Chondrocyte (in vitro differentiated cells): ENCODE measurements at places on chromosomes 5 and 9. TPM values are rescaled to one million over a fixed set of nuclear protein-coding genes. Genes with fewer than 3 reads are reported as not detected.

GRCh38 chr9:72875221-72875620, 77.6 kb downstream of the ALDH1A1 start:
- H3K27me3 ChIP-seq = peaks cover 3% of the 10 kb centered on the region
- no peak for DNase-seq
- H3K27ac ChIP-seq = no peak overlapping the region
- H3K4me3 ChIP-seq = no peak overlapping the region

GRCh38 chr9:6910032-6910431, 152.3 kb downstream of the KDM4C start:
- no peaks in the 10 kb centered on the region for H3K27me3 ChIP-seq
- DNase-seq = no peak
- H3K4me3 ChIP-seq = no peak overlapping the region
- H3K4me1 ChIP-seq = no peaks in the 10 kb centered on the region
- H3K36me3 ChIP-seq = no peaks in the 10 kb centered on the region
- H3K27ac ChIP-seq = no peak overlapping the region

DNA sequence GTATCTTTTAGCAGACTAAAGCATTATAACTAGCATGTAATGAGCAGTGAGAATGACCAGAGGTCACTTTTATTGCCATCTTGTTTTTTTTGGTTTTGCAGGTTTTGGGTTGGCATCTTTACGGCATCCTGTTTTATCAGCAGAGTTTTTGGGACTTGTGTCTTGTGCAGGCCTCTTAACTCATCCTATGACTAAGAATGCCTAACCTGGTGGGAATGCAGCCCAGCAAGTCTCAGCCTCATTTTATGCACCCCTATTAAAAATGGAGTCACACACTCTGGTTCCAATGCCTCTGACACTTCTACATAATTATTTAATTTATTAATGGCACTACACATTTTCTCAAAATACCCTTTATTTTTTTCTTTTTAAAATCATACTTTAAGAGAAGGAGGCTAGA, 726.5 kb upstream of the RIOK2 start:
- no peak for DNase-seq
- H3K4me1 ChIP-seq = no peaks in the 10 kb centered on the region
- no peak overlapping the region for H3K4me3 ChIP-seq
- H3K36me3 ChIP-seq = no peaks in the 10 kb centered on the region
- no peaks in the 10 kb centered on the region for H3K27me3 ChIP-seq
- H3K27ac ChIP-seq = no peak overlapping the region

Gene GZMA
- total RNA-seq = not detected in 3 replicates

- no peak for DNase-seq
- H3K27ac ChIP-seq = no peak overlapping the region
- no peaks in the 10 kb centered on the region for H3K27me3 ChIP-seq
- no peaks in the 10 kb centered on the region for H3K4me1 ChIP-seq
These were observed 24.6 kb downstream of the ZNF454 start for GRCh38 chr5:178965465-178966055.

DNA sequence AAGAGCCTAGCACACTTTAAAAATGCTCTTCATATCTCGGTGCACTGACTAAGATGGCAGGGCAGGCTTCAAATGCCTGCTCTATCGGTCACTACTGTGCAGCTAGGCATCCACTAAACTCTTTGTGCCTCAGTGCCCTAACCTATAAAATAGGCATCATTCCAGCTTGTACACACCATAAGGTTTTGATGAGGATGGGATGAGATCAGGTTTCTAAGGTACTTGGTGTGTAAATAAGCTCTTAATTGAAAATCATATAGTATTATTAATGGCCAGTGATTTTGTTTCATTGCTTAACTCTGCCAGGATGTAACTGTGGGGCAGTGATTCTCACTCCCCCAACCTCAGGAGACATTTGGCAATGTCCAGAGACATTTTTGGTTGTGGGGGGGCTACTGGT, 78.5 kb downstream of the ALDH1A1 start:
- H3K27me3 ChIP-seq = peaks cover 3% of the 10 kb centered on the region
- peaks cover 2% of the 10 kb centered on the region for H3K36me3 ChIP-seq
- no peak for DNase-seq
- H3K4me1 ChIP-seq = no peaks in the 10 kb centered on the region
- no peak overlapping the region for H3K4me3 ChIP-seq

DNA sequence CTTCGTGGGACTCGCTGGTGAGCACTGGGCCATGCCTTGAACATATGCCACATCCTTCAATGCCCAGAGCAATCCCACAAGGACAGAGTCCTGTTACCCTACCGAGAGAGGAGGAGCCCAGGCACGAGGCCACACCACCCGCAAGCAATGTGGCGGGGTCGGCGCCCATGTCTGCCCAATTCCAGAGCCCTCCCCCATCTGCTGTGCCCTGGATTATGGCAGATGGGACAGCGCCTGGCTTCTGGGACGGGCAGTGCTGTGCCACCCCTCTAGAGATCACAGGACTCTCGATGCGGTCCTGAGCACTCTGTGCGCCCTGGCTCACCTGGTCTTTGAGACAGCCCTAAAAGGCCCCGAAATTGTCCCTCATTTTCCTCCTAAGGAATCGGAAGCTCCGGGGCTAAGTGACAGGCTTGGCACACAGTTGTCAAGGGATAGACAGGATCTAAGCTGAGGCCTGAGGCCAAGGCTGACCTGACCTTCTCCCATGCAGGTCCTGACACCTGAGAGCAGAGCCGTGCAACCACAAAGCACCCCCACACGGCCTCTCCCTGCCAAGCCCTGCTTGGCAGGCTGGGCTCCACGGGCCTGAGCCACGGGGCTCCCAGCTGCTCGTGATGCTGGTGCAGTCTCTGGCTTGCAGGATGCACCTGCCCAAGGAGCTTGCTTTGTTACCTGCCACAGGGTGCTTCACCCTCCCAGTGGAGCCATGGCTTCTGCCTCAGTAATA, 48.8 kb downstream of the PRRT1B start:
- peaks cover 18% of the 10 kb centered on the region for H3K36me3 ChIP-seq
- no peak overlapping the region for H3K4me3 ChIP-seq
- H3K27ac ChIP-seq = no peak overlapping the region
- DNase-seq = no peak

- no peaks in the 10 kb centered on the region for H3K36me3 ChIP-seq
- no peak overlapping the region for H3K4me3 ChIP-seq
- peaks cover 1% of the 10 kb centered on the region for H3K27me3 ChIP-seq
- DNase-seq = no peak
- H3K4me1 ChIP-seq = peaks cover 58% of the 10 kb centered on the region
These were observed 560.3 kb upstream of the KLF4 start for GRCh38 chr9:108049671-108050494.

DNA sequence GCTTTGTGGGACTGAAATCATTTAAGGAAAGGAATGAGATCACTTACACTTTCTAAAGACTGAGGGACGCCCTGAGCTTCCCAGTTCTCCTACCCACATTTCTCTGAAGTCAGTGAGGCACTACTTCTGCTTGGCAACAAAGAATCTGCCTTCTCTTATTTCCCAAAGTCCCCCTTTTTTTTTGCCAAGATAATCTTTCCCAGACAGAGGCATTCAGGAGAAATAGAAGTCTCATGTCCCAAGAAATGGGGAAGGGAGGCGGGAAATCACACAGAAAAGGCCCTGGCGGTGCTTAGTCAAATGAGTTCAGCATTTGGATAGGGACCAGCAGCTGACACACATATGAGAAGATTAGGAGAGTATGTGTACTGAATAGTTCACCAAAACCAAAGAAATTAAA, 159.7 kb downstream of the MUSK start:
- DNase-seq = no peak
- H3K27me3 ChIP-seq = no peaks in the 10 kb centered on the region
- H3K4me3 ChIP-seq = no peak overlapping the region
- peaks cover 11% of the 10 kb centered on the region for H3K4me1 ChIP-seq
- peaks cover 4% of the 10 kb centered on the region for H3K36me3 ChIP-seq

- peak overlapping the region; percentile 99 for H3K27ac ChIP-seq
- peak overlapping the region; percentile 94 for H3K4me3 ChIP-seq
- no peaks in the 10 kb centered on the region for H3K36me3 ChIP-seq
- DNase-seq = no peak
- peaks cover 42% of the 10 kb centered on the region for H3K4me1 ChIP-seq
These were observed 1.3 kb downstream of the TNPO1 start for GRCh38 chr5:72817671-72818266.

Gene PCDHA5
- total RNA-seq = 0.32 to 0.99 TPM (median 0.62 TPM) in 3 replicates

Gene PCDH12
- total RNA-seq = 0.02 TPM in 1 of 3 replicates, not detected in the others

DNA sequence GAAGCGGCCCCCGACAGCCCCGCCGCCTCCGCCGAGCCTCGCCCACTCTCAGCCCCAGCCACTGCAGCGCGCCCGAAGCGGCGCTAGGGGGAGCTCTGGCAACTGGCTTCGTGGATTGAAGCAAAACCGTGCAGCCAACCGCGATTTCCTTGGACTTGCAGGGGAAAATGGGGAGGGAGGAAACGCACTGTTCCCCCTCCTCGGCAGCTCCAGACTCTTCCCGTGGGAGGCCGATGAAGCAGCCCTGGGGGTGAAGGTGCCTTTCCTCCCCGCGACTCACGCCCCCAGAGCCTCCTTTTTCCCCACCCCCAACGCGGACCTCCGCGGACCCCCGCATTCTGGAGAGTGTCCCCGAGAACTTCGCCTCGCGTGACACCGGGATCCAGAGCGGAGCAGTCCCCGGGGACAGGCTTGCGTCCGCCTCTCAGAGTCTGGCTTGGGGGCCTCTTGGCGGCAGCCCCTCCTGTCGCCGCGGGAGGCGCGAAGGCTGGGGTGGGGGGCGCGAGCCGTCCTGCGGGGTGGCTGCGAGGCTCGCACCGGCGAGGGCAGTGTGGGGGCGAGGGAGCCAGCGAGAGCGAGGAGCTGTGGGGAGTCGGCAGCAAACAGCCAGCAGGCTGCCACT, 3.8 kb downstream of the IER5L start:
- H3K36me3 ChIP-seq = peaks cover 5% of the 10 kb centered on the region
- peak overlapping the region; percentile 86 for H3K4me3 ChIP-seq
- peak overlapping the region; percentile 98 for H3K27ac ChIP-seq
- no peaks in the 10 kb centered on the region for H3K27me3 ChIP-seq
- peaks cover 28% of the 10 kb centered on the region for H3K4me1 ChIP-seq

DNA sequence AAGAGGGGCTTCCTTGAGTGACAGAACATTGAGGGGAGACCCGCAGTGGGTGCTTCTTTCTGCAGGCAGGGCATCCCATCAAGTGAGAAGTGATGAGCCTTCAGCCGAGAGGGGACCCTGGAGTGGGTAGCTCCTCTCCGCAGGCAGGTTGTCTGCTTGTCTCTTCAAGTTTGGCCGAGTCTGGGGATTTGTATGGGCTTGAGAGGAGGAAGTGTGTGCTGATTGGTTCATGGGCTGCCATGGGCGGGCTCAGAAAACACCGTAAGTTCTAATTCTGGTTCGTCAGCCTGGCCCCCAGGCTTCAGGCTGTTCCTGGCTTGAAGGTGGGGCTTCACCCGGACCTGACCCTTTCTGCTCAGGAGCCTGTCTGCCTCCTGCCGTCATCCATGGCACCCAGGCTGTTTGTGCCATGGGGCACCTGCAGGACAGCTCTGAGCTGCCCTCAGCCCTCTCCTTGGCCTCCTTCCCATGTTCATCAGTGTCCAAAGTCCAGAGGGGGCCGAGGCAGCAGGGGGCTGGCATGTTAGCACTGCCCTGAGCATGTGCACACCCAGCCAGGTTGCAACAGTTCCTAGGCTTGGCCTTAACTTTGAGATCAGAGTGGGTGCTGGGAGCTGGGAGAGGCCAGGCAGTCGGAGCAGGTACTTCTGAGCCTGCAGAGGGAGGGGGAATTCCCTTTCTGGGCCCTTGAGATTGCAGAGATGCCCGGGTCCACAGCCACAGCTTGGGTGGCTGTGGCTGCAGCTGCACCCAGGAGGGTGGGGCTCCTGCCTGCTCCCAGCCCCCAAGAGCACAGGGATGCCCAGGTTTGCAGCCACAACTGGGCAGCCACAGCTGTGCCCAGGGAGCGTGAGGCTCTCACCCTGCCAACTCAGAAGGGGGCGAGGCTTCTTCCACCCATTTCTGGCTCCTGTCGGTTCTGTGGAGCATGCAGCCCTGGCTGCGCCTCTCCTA, 13.5 kb upstream of the DHFR start:
- H3K4me1 ChIP-seq = peaks cover 8% of the 10 kb centered on the region
- H3K27ac ChIP-seq = no peak overlapping the region

Gene PSMB7
- total RNA-seq = 105 to 132 TPM (median 108 TPM) in 3 replicates

DNA sequence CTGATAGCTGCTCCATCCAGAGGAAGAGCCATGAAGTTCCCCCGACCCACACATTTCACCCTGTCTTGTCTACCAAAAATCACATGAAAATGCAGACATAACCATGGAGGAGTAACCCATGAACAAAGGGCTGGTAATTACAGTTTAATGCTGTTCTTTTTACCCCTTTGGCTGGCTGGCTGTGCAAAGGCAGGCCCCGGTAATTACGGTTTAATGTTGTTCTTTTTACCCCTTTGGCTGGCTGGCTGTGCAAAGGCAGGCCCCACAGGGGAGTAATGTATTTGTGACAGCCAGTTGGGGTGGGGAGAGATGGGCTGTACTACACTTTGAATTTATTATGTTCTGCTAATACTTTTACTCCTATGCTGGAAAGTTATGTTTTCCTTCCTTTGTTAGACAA, 41.7 kb downstream of the PIK3R1 start:
- H3K4me1 ChIP-seq = peaks cover 82% of the 10 kb centered on the region
- no peaks in the 10 kb centered on the region for H3K27me3 ChIP-seq
- no peak overlapping the region for H3K27ac ChIP-seq
- no peak overlapping the region for H3K4me3 ChIP-seq
- peaks cover 2% of the 10 kb centered on the region for H3K36me3 ChIP-seq

GRCh38 chr5:140557136-140557805, at the start of gene SRA1:
Gene SRA1 (minus strand): TSS chr5:140557473. CDS start chr5:140557452, 21 bp downstream.
- H3K36me3 ChIP-seq = peaks cover 12% of the 10 kb centered on the region
- H3K27me3 ChIP-seq = no peaks in the 10 kb centered on the region
- H3K4me1 ChIP-seq = peaks cover 52% of the 10 kb centered on the region
